NAMALWA (cell line): ENCODE measurements at places on chromosomes 13 and 19.
A peak's percentile ranks its signal among the peaks of the same experiment; 100 is the strongest.

DNA sequence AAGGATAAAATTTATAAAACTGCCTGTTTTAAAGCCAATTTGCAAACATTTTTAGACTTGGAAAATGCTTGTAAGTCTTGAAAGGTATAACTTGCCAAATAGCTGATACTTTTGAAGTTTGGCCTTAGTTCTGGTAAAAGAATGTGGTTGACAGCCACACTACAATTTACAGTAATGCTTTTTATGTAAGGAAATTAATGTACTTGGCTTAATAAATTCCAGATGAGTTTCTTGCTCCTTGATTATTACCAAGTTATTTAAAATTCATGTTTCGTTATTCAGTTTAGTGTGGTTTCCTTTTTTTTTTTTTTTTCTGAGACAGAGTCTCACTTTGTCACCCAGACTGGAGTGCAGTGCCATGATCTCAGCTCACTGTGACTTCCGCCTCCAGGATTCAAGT is 14.9 kb downstream of the LMO7 start:
- DNase-seq: no peak

- no peak for DNase-seq
Observed at GRCh38 chr19:15114153-15114540, 6.9 kb downstream of the SYDE1 start.

DNA sequence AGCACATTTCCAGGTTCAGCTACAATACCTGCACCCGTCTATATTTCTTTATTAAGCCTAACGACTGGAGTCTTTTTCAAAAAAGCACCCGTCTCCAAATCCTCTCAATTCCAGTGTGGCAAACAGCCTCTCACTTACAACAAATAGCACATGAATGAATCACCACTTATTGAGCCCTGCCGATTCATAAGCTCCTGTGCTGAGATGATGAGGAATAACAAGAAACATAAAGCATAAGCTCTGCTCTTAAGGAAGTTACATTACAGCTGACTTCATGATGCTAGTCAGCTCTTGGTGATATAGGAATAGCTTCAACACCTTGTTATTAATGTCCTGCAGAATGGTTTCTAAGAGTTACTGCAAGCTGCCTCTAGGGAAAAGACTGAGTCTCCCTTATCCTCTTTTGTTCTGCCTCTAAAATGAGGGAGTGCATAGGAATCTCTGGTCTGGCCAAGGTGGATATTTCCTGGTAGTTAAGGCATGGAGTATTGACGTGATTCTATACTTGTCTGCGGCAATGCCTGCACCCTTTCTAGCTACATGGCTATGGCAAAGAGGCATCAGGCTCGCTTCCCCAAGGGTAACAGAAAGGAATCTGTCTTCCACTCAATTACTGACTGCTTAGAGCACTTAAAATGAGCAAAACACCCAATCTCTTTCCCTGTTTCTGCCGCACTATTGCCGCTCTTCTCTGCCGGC is 195.7 kb downstream of the KLF12 start:
- no peak for DNase-seq

DNA sequence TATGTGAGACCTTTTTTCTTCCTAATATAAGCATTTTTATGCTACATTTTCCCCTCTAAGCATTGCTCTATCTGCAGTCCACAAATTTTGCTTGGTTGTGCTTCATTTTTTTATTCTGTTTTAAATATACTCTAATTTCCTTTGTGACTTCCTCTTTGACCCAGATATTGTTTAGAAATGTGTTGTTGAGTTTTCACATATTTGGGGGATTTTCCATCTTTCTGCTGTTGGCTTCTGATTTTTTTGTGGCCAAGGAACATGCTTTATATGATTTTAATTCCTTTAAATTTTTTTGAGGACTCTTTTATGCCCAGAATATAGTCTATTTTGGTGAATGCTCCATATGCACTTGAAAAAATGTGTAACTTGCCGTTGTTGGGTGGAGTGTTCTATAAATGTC is 22.9 kb downstream of the UBAC2 start:
- no peak for DNase-seq

DNA sequence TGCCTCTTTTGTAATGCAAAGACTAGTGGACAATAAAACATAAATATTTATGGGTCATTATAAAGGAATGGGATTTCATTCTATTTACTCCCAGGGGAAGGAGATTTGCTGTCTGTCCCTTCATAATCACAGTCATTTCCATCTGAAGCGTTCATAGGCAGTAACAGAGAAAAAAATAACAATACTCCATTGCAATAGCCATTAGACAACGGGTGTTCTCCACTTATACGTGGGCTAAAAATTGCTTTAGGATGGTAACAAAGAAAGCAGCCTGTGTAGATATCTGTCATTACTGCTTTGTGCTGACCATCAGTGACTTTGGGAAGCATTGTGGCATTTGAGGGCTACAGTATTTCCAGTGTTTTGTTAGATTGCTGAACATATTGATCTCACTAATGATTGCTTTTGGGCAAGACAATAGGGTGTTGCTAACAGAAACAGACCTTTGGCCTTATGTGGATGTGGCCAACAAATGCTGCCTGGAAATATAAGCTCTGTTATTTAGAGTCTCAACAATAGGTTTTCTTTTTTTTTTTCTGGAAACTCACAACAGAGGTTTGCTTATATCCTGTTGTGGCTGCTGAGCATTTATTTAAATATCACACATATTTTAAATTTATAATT is 355.2 kb downstream of the MTUS2 start:
- DNase-seq: no peak

- DNase-seq: no peak
Observed at GRCh38 chr19:44757057-44757734, 8.7 kb downstream of the BCL3 start.

GRCh38 chr13:92355213-92355612 is 871.4 kb upstream of the GPC6 start:
- DNase-seq: no peak

- no peak for DNase-seq
Observed at GRCh38 chr13:46129955-46130618, 25.3 kb upstream of the CPB2 start.

GRCh38 chr19:51166846-51167490 is 24.9 kb downstream of the SIGLEC7 start:
- DNase-seq: no peak

DNA sequence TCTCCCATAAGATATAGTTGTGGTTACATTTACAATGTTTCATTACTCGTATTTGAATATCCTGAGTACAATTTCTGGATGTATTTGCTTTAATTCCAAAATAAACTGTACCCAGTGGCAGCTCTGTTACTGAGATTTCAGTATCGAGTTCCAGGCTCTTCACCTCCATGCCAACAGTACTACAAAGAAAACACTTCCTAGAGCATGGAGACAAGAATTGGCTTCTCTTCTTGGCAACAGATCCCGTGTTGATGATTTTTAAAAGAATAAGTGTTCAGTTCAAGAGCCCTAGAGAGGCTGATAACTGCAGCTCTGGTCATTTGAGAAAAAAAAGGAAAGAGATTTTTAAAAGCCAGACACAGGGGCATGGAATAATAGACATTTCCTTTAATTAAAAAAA is 302.8 kb downstream of the EFNB2 start:
- no peak for DNase-seq

GRCh38 chr19:48524732-48525131 is 13.1 kb upstream of the LMTK3 start:
- no peak for DNase-seq

- no peak for DNase-seq
Observed at GRCh38 chr19:10010939-10011338, 635 bp upstream of the COL5A3 start.

DNA sequence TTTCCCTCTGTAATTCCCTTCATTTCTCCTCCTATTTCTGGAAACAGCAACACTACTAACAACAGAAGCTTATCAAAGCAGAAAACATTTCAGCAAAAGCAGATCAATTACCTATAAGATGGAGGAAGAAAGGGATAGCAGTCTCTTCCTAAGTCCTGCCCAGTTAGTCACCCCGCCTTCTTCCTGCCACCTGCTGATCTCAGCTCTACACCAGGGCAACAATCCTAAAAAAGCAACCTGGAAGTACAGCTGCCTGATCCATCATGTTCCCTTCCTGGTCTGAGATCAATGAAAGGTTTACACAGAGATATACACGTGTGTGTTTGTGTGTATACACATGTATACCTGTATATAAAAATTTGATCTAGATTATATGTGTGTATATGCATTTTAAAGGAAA is 59.4 kb downstream of the TSC22D1 start:
- DNase-seq: no peak

GRCh38 chr13:49563516-49563915 is 21.8 kb downstream of the RCBTB1 start:
- DNase-seq: no peak

DNA sequence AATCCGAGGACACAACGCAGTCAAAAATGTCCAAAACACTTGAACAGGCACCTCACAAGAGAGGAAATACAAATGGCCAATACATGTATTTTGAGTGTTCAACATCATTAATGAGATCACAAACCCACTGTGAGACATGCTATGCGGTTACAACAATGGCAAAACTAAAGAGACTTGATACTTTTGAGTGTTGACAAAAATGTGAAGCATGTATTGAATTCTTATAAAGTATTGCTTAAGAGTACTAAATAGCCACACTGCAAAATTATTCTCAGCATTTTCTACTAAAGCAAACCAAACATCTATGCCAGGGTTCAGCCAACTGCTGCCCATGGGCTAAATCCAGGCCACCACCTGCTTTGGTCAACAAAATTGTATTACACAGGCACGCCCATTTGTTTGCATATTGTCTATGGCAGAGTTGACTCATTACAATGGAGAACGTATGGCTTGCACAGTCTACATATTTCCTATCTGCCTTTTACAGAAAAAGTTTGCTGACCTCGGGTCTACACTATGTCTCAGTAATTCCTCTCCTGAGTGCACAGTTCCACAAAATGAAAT is 135.3 kb downstream of the B3GLCT start:
- no peak for DNase-seq

DNA sequence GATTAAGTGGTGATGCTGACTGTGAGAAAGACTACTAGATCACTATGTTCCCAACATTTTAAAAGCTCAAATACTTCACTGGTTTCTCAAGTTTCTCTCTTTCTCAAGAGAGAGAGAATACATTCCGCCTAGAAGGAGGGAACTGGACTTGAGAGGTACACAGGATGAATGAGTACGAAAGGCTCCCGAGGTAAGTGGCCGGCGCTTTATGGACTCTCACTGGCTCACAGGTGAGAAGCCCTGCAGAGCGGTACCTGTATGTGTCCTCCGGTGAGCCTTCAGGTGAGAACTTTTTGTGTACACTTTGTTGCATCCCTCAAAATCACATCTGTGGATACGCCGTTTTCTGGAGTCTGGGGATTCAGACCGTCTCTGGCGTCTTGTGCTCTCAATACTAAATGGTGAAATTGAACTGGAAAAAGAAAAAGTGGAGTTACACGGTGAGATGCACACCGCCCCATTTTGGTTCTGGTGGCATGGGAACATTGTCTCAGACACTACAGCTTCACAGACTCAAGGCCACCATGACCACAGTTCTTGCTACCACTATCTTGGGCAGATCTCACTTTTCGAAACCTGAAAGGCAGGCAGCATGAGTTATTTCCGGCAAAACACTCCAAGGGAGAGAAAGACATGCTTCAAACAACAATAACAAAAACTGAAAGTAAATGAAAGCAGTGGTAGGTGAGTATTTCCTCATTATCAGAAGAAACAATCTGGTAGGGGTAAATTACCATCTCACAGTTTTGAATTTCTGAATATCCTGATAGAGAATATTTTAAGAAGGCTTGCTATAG is 418.9 kb downstream of the KLF12 start:
- DNase-seq: no peak

DNA sequence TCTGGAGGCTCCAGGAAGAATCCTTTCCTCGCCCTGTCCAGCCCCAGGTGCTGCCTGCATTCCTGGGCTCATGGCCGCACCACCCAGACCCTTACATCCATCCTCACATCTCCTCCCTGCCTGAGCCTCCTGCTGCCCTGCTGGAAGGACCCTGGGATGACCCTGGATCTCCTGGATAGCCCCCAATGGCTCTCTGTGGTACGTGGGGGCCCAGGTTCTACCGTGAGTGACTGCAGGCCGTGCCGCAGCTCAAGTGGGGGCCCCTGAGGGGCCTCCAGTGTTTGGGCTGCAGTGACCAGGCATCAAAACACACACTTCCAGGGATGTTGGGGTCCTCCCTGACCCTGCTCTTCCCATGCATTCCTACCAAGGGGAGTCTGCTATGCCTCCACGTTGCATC is 8.3 kb upstream of the MCF2L start:
- DNase-seq: no peak

DNA sequence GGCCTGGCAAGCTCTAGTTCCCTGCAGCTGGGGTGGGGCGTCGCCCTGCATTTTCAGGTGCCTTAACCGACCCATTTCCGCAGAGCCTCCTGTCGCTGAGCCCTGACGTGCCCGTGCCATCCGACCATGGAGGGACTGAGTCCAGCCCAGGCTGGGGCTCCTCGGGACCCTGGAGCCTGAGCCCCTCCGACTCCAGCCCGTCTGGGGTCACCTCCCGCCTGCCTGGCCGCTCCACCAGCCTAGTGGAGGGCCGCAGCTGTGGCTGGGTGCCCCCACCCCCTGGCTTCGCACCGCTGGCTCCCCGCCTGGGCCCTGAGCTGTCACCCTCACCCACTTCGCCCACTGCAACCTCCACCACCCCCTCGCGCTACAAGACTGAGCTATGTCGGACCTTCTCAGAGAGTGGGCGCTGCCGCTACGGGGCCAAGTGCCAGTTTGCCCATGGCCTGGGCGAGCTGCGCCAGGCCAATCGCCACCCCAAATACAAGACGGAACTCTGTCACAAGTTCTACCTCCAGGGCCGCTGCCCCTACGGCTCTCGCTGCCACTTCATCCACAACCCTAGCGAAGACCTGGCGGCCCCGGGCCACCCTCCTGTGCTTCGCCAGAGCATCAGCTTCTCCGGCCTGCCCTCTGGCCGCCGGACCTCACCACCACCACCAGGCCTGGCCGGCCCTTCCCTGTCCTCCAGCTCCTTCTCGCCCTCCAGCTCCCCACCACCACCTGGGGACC is 1.2 kb downstream of the ZFP36 start:
- peak; percentile 86 for DNase-seq

DNA sequence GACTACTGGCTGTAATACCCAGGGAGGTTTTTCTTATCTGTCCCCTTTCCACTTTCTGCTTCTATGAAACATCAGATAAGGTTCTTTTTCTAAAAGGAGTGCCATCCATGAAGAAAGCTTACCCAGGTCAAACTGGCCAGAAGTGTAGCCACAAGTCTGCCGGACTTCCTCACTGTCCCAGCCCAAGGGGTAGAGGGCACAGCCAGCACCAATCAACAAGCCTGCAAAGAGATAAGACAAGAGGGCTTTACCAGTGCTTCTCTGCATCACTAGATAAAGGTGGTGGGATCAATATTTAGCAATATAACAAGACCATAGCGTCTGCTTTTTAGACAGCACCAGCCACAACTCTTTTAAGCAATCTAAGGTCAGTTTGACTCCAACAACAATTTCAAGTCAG is 224.7 kb downstream of the LHFPL6 start:
- no peak for DNase-seq

DNA sequence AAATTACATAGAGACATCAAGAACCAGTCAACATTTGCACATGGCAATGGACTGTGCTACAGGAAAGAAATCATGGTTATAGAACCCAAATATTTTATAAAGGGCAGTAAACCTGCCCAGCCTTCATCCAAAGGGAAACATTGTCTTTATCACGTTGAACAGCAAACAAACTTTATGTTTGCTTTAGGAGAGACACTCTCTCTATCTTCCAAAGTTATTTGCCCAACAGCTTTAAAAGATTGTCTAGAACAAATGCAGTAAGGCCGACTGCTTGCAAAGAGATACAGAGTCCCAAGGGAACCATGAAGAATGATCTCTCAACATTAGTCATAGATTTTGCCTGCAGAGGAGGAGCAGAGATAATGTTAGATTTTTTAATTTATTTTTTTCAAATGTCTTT is 1323.5 kb upstream of the SLC10A2 start:
- DNase-seq: no peak
